Forelimb muscle (tissue), 1 donor: ENCODE measurements at places on chromosomes 16 and 17.

DNA sequence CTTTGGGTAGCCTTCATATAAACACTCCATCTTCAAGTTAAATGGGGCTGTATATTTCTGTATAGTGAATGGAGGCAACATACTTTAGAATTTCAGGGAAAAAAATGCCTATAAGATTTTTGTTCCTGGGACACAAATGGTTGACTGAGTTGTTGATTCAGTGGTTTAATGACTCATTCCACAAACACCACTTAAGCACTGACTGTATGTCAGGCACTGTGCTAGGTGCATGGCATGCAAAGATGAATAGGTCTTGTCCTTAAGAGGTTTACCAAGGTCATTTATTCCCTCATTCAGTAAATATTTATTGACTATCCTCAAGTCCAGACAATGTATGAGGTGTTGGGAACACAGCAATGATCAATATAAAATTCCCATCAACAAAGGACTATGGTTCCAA is 417.1 kb downstream of the CA10 start:
- no peak for DNase-seq

- no peak for DNase-seq
Observed at GRCh38 chr17:8066841-8067775, 20.4 kb downstream of the ALOX12B start.

GRCh38 chr17:11625878-11626277 is 27.6 kb downstream of the DNAH9 start:
- DNase-seq, result no peak

DNA sequence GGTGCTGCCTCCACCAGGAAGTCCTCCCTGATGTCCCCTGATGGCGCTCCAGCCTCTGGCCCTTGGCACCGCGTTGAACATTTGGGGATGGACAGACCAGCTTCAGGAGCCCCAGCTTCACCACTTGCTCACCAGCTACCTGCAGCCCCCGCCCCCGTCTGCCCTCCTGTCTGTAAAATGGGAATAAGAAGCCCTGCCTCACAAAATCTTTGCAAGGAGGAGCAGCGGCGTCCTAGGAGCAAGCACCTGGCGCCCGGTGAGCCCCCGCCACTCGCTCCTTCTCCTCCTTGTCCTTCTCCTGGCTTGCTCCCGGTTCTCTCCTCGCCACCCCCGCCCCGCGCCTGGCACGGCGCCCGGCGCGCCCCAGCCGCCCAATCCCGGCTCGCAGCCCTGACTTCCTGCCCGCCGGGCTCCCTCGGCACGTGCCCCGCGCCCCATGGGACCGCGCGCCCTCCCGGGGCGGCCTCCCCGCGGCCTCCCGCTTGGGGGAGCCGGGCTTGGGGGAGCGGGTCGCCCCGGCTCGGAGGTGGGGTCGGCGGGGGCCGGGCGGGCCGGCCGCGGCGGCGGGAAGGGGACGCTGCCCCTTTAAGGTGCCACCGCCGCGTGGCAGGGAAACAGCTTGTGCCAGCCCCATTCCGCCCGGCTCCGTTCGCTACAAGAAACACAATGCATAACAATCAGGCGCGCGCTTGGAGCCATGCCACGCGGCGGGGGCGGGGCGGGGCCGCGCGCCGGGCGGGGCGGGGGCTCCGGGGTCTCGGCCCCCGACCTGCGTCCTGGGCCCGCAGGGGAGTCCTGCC is 9.1 kb upstream of the PPP1R1B start:
- DNase-seq, result no peak

GRCh38 chr16:56866955-56867830 is 2.2 kb downstream of the SLC12A3 start:
- DNase-seq, result peak; percentile 45

DNA sequence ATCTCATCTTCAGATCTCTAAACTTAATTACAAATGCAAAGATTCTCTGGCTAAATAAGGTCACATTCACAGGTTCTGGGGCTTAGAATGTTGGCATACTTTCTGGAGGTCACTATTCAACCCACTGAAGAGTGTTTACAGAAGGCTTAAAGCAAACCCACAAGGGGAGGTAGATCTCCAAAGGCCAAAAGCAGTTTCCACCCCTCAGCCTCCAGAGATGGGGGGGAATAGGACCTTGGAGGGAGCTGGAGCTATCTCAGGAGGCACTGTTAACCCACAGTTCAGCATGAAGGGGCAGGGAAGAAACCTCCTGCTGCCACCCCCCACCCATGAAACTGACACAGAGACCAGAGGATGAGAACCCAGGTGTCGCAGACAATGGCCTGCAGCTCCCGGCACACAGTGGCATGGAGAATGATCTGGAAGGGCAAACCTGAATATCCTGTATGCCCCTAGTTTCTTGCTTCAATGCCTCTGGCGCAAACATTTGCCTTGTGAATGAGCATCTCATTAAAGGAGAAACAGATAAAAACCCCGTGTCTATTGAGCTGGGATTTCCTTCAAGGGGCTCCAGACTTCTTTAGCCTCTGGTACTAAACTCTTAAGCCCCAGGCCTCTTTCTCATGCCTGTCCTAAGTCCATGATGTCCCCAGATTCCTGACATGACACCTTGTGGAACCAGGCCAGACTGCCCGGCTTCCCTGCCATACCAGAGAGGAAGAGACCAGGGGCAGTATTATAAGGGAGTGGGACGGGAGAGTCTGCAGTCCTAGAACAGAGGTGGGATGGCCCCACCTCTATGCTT is 103.1 kb upstream of the CDH5 start:
- DNase-seq, result no peak
